ENCODE measurements at places on chromosomes 6 and 20.

DNA sequence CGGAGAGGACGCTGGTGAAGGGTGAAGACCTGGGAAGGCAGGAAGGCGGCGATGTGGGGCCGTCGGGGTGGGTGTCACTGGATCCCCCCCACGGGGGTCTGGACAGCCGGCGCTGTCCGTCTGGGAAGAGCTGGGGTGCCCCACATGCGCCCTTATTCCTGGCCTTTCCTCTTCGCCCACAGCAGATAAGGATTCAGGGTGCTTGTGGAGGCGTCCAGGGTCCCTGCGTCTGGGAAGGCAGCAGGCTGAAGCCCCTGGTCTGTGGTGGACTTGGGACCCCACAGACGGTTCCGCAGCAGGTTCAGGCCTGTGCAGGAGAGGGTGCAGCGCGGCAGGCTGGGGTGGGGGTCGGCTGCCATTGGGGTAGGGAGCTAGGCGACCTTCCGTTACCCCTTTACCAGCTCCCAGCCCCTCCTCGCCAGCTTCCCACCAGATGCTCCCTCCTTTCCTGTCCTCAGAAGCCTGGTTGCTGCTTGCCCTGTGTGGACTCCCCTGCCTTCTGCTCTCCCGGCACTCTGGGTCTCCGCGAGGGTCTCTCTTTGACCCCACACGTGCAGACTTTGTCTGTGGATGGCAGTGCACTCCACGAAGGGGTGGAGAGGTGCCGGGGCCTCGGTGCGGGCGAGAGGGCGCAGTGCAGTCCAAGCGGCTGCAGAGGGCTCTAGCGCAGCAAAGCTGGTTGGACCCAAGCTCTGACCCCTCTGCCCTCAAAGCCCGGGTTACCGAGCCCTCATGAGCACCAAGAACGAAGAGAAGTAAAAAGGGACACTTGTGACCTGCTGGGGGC is 2.1 kb upstream of the GATA5 start:
- no peak for DNase-seq

GRCh38 chr6:100096341-100096740 is 102.3 kb upstream of the MCHR2 start:
- no peak for DNase-seq

DNA sequence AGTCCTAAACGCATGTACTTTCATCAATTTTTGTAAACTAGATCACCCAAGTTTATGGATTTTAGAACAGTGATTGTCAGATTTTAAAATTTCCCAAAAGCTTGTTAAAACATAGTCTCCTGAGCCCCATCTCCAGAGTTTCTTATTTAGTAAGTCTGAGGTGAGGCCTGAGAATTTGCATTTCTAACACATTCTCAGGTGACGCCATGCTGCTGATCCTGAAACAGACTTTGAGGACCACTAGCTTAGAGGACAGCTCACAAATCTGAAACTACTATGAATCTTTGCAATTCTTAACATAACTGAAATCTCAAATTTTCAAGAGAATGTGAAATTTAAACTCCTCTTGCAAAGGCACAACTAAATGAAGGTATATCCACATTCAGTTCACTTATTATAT is 37.8 kb upstream of the MLIP start:
- DNase-seq = no peak

DNA sequence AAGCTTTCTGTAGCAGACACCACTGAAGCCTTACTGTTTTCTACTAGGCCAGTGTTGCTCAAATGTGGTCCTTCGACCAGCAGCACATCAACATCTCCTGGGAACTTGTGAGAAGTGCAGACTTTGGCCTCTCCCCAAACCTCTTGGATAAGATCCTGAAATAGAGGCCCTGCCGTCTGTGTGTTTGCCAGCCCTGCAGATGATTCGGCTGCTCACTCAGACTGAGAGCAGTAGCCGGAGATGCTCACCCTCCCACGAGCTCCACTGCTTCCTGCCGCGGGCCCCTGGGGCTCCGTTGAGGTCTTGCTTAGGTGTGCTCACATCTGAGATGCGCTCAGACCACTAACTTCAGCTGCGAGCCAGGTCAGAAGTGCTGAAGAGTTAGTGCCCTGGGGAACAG is 129.5 kb upstream of the SSTR4 start:
- DNase-seq = no peak

DNA sequence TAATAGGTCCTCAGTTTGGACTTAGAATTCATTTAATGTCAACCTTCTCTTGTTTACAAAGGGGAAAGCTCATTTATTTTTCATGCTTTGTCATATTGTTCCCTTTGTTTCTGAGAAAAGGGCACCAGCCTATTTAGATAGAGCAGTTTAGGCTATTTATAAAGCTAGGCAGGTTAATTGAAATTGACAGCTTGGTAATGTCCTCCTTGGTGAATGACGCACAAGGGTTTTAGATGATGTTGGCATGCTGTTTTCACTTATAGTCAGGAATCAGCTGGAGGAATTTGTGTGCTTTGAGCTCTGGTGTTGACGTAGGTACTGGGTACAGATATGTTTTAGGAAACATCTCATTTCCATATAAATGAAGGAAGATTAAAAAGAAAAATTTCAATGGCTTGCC is 45.2 kb downstream of the BCKDHB start:
- DNase-seq = no peak

DNA sequence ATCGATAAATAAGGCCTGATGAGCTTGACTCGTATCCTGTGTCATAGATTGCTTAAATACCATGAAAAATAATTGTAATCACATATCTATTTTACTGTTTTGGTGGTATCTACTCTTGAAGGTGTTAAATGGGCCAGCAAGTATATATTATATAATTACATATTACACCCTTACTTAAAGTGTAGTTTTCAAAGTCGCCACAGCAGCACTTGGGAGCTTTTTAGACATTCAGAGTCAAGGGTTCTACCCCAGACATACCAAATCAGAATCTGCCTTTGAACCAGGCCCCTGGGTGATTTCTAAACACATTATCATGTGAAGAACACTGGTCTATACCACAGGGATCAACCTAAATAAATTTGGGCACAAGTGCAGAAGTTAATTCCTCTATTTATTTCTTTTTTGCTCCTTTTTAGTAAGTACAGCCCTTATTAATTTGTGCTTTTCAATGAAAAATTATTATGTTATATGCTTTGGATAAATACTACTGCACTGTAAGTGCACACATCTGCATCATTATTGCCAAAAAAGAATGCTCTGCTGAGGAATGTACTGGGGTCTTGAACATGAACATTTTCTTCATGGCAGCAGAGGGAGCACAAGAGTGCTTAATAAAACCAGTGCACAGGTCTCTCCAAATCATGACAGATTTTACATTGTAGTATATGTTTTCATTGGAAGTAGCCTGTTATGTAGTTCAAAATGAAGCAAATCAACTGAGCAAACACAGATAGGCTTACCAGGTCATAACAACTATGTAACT is 3.1 kb upstream of the ATXN1 start:
- DNase-seq = no peak

- no peak for DNase-seq
Measured at GRCh38 chr6:43736844-43737243, 33.2 kb upstream of the VEGFA start.

GRCh38 chr6:168584249-168584648 is 143.3 kb downstream of the SMOC2 start:
- no peak for DNase-seq

DNA sequence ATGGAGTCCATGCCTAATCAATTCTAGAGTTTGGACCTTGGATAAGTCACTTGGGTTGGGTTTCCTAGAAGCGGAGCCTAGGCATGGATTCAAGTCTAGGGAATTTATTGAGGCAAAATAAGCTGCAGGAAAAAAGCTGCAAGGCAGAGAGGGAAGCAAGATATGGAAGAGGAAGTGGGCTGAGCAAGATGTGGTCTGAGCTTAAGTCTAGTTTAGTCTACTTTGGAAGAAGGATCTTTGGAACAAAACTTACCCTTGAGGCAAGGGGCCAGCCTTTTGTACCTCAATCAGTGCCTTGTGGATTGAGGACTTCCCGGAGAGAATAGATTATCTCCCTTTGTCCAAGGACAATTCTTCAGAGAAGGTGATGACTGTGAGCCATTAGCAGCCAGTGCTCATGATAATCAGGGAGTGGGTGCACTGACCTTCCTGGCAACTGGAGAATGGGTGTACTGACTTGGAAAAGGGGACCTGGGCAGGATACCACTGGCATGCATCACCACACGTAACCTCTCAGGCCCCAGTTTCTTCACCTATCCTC is 10.9 kb downstream of the ZSCAN9 start:
- no peak for DNase-seq

- DNase-seq = no peak
Measured at GRCh38 chr6:55541024-55541423, 38.0 kb downstream of the HMGCLL1 start.

- no peak for DNase-seq
Measured at GRCh38 chr6:166595949-166596348, 9.5 kb upstream of the RAMACL start.

- DNase-seq = no peak
Measured at GRCh38 chr6:38578075-38578474, 61.7 kb downstream of the BTBD9 start.

GRCh38 chr6:72699159-72699558 is 77.3 kb downstream of the KCNQ5 start:
- DNase-seq = no peak

- no peak for DNase-seq
Measured at GRCh38 chr6:106102034-106102433, 15.9 kb downstream of the PRDM1 start.

GRCh38 chr20:51230727-51231126 is 207.8 kb upstream of the KCNG1 start:
- DNase-seq = no peak

DNA sequence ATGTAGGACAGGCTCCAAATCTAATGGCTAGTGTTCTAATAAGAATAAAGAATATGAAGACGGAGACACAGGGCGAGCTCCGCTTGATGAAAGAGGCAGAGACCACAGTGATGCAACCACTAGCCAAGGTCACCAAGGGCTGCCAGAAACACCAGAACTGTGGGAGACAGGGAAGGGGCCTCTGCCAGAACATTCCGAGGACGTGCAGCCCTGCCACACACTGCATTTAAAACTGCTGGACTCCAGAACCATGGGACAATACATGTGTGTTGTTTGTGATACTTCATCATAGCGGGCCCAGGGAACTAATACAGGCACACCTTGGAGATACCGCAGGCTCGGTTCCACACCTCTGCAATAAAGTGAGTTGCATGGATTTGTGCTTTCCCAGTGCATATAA is 2.9 kb upstream of the THBS2 start:
- no peak for DNase-seq

DNA sequence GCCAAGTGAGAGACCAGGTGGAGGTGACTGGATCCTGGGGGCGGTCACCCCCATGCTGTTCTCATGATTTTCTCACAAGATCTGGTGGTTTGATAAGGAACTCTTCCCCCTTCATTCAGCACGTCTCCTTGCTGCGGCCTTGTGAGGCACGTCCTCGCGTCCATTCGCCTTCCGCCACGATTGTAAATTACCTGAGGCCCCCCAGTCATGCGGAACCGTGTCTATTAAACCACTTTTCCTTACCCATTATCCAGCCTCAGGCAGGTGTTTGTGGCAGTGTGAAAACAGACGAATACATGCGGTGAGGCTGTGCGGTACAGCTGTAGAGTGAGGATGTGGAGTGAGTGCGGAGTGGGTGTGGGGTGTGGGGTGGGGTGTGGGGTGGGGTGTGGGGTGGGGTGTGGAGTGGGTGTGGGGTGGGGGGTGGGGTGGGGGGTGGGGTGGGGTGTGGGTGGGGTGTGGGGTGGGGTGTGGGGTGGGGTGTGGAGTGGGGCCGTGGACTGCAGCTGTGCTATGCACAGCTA is 12.1 kb upstream of the NTSR1 start:
- no peak for DNase-seq

DNA sequence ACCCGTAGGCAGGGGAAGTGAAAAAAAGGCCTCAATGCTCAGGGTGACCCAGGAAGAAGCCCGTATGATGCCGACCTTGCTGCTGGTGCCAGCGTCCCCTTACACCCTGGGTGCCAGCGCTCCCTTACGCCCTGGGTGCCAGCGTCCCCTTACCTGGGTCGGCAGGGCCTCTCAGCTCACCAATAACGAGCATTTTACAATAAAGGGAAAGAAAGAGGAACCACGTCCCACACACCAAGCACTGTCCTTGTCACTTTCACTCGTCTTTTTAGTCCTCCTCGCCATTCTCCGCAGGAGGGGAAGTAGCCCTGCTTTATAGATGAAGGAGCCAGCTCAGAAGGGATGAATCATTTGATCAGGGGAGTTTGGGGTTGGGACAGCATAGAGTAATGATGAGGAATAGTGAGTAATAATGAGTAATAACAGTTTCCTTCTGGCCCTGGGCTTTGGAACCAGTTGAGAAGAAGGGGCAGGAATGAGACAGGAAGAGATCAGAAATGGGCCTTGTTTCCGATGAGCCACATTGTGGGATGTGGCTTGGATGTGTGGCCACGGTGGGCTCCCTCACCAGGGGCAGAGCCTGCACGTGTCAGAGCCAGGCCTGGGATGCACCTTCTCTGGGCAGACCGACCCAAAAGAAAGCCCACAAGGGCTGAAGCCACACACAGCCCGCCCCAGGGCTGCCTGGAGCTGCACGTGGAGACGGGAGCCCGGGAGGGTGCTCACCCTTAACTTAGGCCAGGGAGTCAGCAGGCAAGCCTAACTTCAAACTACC is 75.7 kb downstream of the SYNJ2 start:
- DNase-seq = no peak

DNA sequence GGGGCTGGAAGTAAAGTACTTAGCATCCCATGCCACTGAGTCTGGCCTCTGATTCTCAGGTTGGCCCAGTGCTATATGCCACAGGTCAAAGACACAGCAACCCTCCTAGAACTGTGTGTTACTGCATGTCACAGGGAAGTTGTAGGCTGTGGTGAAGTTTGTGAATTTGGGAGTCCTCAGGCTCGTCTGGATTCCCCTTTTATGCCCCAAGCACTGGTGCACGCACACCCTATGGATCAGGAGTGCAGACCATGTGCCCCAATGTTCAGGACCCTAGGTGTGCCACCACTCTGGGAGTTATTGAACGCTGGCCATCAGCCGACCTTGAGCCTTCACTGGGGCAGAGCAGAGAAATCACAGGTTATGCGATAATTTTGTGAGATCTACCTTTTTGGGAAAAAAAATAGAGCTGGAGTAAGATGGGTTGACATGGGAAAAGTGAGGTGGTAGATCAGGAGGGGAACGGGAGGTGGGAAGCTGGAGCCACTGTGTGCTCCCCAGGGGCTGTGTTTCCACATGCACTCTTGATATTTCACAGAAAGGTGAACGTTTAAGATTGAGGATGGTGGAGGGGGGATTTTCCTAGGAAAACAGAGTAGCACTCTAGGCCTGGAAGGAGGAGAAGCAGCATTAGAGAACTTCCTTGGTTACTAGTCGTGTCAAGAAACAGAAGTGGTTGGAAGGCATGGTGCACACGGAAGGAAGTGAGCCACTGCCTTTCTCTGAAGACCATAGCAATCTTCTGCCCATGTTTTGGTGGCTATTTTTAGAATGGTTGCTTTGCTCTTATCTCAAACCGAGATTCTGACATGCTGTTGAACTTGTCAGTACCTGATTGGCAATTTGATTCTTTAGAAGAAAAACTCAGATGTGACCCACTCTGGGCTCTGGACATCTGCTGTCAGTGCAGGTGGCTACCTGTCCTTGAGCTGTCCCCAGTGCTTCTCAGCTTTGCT is 44.1 kb downstream of the DUSP22 start:
- no peak for DNase-seq

DNA sequence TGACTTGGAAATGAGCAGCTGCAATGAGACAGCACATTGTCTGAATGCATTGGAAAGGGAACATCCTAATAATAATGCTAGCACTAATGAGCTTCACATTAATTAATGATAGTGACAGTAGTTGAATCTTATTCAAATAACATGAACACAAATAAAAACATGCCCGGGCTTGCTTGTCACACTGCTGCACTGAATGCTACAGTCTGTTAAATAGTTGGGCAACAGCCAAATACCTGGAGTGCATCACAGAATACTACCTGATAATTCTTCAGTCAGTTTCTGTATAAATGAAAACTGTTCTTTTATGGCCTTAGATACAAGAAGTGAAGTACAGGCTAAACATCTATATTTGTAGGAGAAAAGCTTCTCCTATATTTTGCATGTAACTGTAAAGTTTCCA is 458.7 kb downstream of the RNF144B start:
- DNase-seq = no peak

All from effector CD4-positive, alpha-beta T cell (primary cell).